Camera-type eye (tissue), 1 donor: ENCODE measurements at places on chromosomes 3 and 15. TPM values are rescaled to one million over a fixed set of nuclear protein-coding genes. Genes with fewer than 3 reads are reported as not detected.

The GPR62 gene
- 0.27 TPM for total RNA-seq

The RETNLB gene
- total RNA-seq = not detected

The SV2B gene
- total RNA-seq = 112 TPM

The ROPN1 gene
- total RNA-seq = not detected

The ZPLD1 gene
- 1.9 TPM for total RNA-seq
